ENCODE measurements at places on chromosomes 2 and 18.

DNA sequence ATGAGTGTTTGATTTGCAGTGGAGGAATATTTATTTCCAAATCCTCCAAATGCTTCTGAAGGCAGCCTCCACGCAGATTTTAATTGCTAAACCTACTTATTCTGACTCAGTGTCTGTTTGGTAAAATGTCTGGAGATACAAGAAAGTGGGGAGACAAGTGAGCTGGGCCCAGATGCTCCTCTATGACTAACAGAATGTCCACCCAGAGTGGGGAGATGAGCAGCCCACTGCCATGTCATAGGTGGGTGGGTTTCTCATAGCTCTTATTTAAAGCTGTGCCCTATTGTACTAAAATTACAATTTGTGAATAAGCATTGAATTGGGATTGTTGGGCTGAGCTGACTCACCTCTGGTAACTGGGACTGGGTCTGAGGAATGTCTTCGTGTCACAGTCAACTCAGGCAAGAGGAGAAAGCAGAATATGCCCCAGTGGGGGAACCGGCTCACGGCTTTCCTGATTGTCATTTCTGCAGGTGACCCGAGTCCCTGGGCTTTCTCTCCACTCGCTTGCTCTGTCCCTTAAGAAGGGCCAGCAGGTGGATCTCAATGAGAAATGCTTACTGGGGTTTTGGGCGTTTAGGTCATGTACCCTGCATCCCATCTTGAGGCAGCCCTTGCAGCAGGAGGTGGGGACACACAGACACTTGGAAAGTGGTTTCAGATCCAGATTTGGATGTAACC, 116.3 kb upstream of the SPRED2 start:
- no peak for DNase-seq

GRCh38 chr2:72031346-72032110, 116.1 kb downstream of the CYP26B1 start:
- DNase-seq = no peak

GRCh38 chr2:162212366-162212765, 30.9 kb downstream of the FAP start:
- DNase-seq = no peak

GRCh38 chr2:216947055-216947454, 87.2 kb upstream of the TNP1 start:
- no peak for DNase-seq

DNA sequence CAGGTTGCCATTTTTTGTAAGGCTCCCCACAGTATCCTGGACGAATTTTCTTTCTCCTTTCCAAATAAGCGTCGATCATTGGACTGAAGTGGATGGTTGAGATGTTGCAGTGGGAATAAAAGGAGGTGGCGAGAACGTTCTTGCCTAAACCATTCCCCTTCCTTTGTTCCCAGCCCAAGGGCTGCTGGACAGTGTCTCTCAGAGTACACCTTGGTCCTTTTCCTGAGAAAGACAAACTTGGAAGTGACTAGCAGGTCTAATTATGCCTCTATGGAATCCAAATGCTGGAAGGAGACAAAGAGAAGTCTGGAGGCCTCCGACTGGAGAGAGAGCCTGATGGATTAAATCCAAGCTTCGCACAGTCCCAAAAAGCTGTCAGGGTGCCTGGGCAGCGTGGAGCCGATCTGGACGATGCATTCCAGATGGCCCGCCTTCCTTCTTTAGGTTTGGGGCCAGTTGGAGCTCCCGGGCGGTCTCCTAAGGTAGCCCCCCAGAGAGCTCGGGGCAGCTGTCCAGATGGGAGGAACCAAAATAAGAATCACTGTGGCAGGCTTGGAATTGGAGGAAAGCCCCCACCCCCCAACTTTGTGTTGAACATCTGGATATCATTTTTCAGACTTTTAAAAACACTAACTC, 186.8 kb downstream of the TMEM247 start:
- no peak for DNase-seq

GRCh38 chr2:203347375-203347774, 19.2 kb downstream of the ABI2 start:
- DNase-seq = no peak

GRCh38 chr2:31028417-31028816, 109.8 kb downstream of the GALNT14 start:
- no peak for DNase-seq

- peak; percentile 86 for DNase-seq
These were observed at the start of gene DGKD for GRCh38 chr2:233353769-233354499. TSS of gene DGKD (plus strand) at chr2:233354494. CDS start at chr2:233354519, 25 bp downstream.

DNA sequence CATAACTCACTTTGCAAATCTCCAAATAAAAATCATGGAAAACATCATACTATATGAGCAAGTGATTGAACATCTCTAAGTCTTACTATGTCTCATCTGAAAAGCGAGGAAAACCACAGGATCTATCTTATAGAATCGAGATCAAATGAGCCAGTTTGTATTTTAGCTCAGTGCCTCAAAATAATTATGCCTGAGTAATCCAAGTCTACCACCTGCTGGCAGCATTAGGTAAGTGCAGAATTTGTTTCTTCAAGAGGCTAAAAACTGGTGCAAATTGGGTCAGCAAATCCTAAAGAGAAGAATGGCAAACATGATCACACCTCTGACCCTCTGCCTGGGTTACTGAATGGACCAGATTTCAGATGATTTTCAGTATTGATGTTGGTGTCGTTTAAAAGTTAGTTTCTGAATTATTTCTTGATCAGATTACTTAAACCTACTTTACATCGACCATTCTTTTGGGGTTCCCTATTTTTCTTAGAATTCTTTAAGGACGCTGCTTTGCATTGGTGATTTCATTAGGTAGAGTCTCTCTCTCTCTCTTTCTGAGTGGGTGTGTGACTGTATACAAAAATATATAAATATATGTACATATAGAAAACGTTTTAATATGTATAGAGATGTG, 12.7 kb upstream of the FHOD3 start:
- DNase-seq = peak; percentile 28

- DNase-seq = no peak
These were observed 721.0 kb upstream of the PKDCC start for GRCh38 chr2:41326851-41327250.

GRCh38 chr2:182077023-182077422, 91.4 kb downstream of the PPP1R1C start:
- no peak for DNase-seq

DNA sequence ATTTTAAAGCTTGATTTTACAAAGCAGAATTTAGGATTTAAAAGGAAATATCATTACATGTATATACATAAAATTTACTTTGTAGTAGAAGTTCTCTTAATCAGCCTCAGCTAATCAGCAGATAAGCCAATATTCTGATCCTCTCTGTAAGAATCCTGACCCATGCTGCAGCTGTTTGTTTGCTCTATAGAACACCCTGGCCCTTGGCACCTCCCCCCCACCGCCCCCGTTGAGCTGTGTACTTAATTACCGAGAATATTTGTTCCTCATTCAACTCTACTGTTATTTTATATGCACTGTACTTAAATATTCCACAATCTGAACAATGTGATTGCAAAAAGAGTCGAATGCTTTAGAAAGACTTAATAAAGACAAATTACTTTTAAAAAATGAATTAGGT, 98.0 kb downstream of the EVA1A start:
- DNase-seq = no peak

- no peak for DNase-seq
These were observed 109.2 kb downstream of the SOCS6 start for GRCh38 chr18:70398076-70398475.

DNA sequence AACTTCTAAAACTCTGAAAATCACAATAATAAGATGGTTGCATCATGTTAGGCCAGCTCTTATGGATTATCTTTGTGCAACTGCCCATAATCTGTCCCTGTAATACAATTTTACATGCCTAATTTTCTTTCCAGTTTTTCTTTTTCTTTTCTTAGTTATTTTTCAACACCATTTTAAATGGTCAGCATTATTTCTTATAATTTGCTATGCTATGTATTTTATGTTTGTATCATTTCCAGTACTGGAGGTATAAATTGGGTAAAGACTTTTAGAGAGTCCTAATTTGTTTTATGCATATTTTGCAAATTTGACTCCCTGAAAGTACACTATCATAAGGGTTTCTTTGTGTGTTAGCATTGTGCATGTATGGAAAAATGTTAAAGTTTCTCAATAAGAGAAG, 333.0 kb downstream of the CCDC178 start:
- no peak for DNase-seq

GRCh38 chr2:232368311-232368731, 10.2 kb upstream of the ALPP start:
- DNase-seq = no peak

DNA sequence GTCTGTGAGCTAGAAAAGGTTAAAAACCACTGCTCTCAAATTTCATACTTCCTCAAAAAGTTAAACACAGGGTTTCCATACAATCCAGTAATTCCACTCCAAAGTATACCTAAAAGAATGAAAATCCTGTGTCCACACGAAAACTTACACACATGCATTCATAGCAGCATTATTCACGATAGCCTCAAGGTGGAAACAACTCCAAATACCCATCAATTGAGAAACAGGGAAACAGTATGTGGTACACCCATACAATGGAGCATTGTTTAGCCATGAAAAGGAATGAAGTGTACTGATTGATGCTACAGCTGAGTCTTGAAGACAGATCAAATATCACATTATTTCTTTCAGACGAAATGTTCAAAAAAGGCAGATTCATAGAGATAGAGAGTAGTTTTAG, 36.7 kb downstream of the UXS1 start:
- no peak for DNase-seq

DNA sequence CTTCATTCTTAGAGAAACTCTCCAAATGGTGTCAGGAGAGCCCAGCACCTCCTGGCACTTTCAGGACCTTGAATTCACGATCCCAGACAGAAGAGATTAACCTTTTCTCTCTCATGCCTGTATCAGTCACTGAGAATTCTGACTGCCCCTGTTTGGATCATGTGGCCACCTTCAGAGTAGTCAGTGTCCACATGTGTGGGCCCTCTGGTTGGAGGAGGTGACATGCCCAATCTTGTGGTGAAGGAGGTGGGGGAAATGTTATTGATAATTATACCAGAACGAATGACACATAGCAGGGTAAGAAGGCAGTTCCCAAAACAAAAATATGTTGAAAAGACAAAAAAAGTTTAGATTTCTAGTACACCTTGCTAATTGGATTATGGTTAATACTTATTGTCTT, 31.7 kb downstream of the UBXN4 start:
- DNase-seq = no peak

DNA sequence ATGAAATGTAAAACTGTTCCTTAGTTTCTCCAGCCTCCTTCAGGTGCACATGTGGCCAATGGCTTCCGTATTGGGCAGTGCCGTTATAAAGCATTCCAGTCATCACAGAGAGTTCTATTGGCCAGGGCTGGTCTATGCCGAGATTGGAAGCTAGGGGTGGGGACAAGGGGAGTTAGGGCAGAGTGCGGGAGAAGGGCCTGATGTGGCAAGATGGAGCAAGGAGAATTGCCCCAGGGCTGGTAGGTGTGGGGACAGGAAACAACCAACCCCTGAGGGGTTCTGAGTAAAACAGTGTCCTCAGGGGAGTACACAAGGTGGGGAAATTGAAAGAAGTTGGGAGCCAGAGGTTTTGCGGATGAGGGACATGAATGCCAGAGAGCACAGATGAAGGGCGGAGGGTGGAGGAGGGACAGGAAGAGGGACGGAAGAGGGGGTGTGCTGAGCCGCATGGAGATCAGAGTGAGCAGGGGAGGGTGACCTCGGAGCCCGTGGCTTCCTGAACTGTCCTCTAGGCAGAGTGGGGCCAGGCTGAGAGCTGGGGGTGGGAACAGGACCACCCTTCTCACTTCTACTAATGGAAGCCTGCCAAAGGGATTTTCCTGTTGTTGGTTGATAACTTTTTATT, 9.1 kb upstream of the ATP6V1C2 start:
- DNase-seq = no peak

DNA sequence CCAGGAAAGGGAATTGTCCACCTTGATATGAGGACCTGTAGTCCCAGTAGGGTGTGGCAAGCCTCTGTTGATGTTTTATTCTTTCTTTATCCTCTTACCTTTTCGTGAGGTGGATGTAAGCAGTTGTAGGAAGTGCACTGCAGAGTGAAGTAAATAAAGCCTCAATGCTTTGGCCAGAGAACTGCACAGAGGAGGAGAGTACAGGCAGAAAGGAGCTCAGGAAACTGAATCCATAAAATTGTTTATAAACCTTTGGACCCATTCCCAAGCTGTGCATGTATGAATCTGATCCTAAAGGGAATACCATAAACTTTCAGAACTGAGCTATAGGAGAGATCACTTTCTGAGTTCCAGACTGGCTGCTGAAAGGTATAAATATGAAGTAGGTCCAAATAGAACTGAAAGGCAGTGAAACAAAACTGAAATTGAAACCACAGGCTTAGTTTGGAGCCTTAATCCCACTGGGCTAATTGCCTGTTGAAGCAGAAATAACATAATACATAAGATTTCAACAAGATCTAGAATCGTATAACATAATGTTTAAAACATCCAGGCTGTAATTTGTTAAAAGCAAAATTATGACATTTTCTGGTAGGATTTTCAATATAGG, 17.9 kb upstream of the SLC9A4 start:
- DNase-seq = no peak

DNA sequence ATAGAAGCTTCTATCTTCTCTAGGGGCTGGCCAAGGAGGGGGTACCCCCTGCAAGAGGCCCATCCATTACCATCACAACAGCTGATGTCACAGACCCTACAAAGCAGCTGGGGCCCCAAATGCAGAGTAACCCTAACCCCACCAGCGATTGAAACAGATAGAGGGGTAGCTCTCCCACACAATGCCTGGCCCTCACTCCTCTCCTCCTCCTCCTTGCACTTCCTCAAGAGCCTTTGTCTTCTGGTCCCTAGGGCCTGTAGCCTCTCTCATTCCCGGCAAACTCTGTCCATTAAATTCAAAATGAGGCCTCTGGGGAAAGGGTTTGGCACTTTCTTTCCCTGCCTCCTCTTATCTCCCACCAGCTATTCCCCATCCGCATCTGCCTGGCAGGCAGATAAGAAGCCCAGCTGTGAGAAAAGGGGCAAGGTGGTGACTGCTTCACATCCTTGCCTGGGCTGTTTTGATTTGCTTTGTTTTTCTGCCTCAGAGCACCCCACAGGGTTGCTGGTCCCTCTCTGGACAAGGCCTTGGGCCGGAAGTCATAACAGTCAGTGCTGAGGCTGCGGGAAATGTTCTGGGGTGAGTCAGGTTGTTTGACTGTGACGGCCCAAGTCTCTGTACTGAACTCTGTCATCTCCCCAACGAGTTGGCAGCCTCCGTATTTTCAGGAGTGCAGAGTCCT, 26.1 kb upstream of the CYP26B1 start:
- no peak for DNase-seq

- no peak for DNase-seq
These were observed 188.9 kb upstream of the TNP1 start for GRCh38 chr2:217048730-217049129.

DNA sequence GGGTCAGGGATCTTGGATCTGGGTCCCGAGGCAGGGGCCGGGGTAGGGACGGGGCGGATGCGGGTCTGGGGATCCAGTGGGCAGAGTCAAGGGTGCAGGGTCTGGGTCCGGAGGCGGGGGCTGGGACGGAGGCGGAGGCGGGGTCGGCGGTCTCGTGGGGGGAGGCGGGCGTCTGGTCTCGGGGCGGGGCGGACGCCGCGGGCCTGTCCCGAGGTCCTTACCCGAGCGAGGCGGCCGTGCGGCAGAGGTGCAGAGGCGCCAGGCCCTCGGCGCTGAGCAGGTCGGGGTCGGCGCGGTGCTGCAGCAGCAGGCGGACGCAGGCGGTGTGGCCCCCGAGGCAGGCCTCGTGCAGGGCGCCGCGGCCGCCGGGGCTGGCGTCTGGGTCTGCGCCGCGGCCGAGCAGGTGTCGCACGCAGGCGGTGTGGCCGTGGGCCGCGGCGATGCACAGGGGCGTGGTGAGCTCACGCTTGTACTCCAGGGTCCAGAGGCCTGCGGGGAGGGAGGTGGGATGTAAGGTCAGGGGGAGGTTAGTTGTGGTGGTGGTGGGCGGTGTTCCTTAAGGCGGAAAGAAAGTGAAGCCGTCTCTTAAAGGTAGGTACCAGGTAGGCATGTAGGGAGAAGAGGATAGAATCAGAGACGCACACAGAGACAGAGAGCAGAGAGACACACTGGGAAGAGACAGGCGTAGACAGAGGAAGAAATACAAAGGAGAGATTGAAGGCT, 26.6 kb downstream of the ASB18 start:
- DNase-seq = no peak
